ENCODE measurements at places on chromosomes 5 and 9.

DNA sequence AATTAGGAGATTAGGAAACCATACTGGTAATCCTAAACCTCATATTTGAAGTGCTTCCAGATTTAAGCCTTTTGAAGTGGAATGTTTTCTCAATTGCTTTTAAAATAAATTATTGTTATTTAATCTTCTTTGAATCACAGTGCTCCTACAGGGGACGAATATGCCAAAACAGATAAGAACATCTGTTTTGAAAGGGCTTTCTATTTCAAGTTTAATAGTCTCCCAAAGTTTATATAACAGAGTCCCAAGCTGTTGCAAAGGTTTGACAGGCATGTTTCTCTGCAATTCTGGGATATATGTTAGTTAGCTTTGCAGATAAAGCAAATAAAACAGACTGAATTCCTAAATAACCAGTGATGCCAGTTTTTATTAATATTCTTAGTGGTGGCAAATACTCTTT is 803.7 kb downstream of the TLE4 start:
- no peak for DNase-seq

DNA sequence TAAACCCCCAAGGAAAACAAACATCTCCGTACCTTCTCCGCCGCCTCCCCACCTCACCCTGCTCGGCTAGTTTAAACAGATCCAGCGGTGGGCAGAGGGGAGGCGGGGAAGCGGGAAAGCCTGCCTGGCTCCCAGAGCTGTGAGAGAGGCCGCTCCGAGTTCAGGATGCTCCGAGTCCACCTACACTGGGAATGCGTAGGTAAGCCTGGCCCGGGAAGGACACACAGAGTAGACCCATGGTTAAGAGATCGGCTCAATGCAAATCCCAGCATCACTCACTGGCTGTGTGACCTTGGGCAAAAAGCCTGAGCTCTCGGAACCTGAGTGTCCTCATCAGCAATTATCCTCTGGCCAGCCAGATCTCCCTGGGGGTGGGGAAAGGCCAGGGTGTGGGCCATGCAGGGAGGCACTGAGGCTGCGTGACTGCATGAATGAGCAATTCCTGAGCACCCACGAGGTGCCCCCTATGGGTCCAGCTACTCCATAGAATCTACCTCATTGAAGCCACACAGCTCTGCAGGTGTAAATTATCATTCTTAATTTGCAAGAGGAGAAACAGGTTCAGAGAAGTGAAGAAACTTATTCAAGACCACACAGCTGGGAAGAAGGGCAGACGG is 30.5 kb upstream of the LMX1B start:
- no peak for DNase-seq

DNA sequence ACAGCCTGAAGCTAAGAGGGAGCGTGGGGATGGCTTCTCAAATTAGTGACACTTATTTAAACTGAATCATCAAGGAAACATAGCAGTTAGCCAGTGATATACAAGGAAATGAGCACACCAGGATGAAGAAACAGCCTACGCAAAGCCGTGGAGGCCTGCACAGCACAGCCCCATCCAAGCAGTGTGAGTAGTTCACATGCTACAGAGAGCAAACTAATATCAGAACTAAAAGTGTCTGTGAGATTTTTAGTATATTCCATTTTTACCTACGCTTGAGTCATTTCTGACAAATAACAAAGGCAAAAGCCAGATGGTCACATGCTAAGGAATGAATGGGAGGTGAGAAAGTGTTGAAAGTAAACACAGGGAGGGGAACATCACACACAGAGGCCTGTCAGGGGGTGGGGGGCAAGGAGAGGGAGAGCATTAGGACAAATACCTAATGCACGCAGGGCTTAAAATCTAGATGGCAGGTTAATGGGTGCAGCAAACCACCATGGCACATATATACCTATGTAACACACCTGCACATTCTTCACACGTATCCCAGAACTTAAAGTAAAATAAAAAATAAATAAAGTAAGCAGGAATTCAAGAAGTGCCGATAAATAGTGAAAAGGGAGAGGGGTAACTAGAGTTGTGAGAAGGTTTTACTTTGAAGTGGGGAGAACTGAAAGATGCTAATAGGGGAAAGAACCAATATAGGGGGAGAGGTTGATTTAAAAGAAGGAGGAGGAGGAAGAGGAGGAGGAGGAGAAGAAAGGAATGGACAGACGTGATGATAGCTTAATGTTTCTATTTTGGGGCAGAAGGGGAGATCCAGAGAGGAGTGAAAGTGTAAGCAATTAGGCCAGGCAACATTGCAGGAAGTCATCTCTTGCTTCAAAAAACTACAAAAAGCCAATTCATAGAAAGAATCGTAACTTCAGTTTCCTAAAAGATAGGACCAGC is 100.9 kb upstream of the PTGER4 start:
- DNase-seq: no peak

DNA sequence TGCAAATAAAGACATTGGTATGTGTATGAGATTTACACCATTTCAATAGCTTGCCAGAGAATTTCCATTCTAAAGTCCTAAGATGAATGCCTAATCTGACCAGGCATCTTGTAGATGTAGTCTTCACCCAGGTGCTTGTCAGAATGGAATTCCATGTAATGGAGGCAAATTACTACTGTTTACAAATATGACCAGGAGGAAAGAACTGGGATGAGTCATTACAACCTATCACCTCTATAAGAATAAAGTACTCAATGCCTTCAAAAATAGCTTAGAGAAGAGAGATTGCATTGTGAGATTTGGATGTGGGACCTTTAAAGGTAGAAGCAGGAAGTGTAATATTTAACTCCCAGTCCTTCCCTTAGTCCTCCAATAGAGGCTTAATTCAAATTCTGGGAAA is 507.0 kb upstream of the PTGER4 start:
- DNase-seq: no peak

DNA sequence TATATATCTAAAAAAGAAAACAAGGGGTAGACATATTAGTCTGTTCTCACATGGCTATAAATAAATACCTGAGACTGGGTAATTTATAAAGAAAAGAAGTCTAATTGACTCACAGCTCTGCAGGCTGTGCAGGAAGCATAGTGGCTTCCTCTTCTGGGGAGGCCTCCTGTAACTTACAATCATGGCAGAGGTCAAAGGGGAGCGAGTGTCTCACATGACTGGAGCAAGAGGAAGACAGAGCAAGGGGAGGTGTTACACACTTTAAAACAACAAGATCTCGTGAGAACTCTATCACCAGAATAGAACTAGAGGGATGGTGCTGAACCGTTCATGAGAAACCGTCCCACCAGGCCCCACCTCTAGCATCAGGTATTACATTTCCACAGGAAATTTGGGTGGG is 616.8 kb downstream of the TLE4 start:
- DNase-seq: no peak

DNA sequence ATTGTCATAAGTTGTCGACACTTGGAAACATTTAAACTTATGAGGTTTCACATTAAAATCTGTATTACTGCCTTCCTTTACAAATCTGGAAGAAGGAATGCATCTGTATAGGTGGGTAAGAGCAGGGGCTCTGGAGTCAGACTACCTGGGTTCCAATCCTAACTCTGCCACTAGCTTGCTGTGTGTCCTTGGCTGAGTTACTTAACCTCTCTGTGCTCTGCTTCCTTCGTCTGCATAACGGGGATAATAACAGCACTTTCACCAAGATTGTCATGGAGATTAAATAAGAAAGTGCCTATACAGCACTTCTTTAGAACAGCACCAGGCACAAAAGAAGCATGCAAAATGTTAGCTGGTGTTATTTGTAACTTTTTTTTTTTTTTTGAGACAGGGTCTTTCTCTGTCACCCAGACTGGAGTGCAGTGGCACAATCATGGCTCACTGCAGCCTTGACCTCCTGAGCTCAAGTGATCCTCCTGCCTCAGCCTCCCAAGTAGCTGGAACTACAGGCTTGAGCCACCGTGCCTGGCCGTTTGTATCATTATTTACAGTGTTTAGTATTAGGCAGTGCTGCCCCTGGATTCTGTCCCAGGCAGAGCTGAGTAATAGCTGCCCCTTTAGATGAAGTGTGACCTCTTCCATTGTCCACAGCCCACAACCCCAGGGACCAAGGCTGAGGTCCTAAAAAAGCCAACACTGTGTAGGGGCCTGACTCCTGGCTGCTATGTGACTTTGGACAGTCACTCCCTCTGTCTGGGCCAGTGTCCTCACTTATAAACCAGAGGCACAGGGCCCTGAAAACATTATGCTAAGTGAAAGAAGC is 25.4 kb upstream of the TTLL11 start:
- no peak for DNase-seq

GRCh38 chr5:80569961-80570786 is at the start of gene ANKRD34B:
ANKRD34B (minus strand) TSS chr5:80570280; CDS start chr5:80560019, 10,261 bp downstream.
- DNase-seq: no peak

- DNase-seq: no peak
These were observed 362.8 kb downstream of the NPR3 start for GRCh38 chr5:33073881-33074327.

- DNase-seq: no peak
These were observed 1.8 kb downstream of the MRPS2 start for GRCh38 chr9:135502168-135502872.

GRCh38 chr9:4691795-4692194 is 12.4 kb downstream of the CDC37L1 start:
- DNase-seq: no peak

- no peak for DNase-seq
These were observed 37.8 kb upstream of the ATP6V1G1 start for GRCh38 chr9:114549697-114550330.

DNA sequence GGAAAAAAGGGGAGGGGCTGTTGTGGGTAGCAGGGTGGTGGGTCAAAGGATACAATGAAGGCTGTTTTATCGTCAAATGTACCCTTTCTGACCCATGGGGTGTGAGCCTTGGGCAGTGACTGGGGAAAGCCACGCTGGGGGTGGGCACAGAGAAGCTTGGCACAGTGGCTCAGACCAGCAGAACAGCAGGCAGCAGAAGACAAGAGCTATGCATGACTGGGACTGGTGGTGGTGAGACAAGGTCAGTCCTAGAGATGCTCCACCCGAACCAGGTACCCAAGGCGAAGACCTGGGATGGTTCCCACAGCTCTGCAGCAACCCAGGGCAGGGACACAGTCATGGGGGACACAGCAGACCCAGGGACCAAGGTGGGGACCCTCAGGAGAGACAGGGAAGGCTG is 38.3 kb downstream of the BICD2 start:
- no peak for DNase-seq

- DNase-seq: no peak
These were observed 487.9 kb downstream of the ARHGEF28 start for GRCh38 chr5:74113927-74114326.

DNA sequence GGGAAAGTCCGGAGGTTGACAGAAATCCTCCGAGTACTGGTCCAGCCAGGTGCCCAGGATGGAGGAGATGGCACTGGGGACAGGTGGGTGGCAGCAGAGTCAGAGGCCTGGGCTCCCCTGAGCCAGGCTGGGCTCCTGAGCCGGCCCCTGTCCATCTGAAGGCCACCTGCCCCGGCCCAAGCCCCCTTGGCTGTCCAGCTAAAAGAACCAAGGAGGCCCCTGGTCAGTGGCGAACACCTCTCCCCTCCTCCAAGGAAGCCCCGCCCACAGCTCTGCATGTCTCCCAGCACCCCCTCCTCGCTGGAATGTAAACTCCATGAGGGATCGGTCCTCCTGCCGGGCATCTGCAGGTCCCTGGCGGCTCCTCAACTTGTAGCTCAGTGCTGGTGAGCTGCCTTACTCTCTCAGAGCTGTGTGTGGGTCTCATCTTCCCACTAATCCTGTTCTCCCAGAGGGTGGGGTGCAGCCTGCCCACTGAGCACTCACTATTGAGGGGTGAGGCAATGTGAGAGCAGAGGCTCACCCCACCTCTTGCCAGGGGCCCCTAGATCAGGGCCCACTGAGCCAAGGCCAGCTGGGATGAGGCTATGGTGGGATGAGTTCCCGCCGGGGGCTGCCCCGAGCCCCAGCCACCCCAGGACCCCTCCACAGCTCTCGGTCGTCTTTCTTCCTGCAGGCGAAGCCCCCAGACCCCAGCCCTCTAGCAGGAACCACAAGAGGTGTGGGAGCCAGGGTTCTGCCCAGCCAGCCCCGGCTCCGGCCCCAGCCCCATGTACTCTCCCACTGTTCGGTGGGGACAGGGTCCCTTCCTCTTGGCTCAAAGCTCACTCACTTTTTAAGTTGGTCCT is 12.0 kb downstream of the RALGDS start:
- no peak for DNase-seq

- DNase-seq: no peak
These were observed 469 bp upstream of the FIBCD1 start for GRCh38 chr9:130939405-130940026.

DNA sequence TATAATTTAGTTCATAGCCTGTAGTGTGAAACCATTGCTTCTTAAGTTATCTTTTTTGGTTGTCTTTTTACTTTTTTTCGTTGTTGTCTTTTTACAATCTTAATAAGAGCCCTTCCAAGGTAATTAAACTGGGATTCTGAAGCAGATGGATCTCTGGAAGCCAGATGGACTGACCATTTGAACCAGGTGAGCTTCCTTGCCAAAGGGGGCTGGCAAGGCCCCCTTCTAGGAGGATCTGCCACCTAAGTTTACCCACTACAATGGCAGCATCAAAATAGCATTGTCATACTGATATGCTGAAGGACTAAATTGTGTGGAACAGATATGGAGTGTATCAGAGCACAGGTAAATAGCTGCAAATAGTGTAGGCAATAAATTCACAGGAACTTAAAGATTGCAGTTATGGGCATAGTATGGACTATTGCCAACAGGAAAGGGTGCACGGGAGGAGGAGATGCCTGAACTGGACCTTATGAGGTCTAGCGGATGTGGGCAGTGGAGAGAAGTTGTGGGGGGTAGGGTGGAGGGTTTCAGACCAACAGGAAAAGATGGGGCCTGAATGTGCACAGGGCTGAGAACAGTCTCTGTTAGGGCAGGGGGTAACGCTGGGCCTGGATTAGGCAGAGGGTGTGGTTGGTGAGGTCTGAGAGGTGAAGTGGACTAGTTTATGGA is 61.5 kb upstream of the CTXN3 start:
- DNase-seq: no peak

DNA sequence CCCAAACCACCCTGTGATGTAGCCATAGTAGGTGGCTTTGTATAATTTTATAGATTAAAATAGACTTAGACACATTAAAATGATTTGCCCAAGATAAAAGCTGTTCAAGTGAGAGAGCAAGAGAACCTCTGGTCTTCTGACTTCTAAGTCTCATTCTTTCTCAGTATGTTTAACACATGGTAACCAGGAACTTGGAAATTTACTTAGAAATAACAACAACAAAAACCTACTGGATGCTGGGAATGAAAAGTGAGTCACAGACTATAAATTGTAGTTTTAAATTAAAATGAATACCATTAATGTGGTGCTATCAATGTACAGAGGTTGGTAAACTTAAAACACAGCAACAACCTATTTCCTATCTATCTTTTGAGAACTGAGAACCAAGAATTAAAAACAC is 30.4 kb downstream of the HMGCR start:
- DNase-seq: no peak

- DNase-seq: no peak
These were observed 1.4 kb downstream of the UBAC1 start for GRCh38 chr9:135959814-135960213.
